ENCODE measurements at places on chromosomes 4 and X.

GRCh38 chr4:3010577-3010976 is 47.2 kb downstream of the GRK4 start:
- DNase-seq: no peak

GRCh38 chrX:134628663-134629062 is 29.6 kb downstream of the PLAC1 start:
- DNase-seq: no peak

- no peak for DNase-seq
Observed at GRCh38 chr4:13528821-13529127, 15.5 kb downstream of the NKX3-2 start.

- DNase-seq: no peak
Observed at GRCh38 chrX:154445776-154446175, 1.8 kb downstream of the FAM50A start.

GRCh38 chr4:89214308-89214707 is 93.3 kb downstream of the GPRIN3 start:
- no peak for DNase-seq

DNA sequence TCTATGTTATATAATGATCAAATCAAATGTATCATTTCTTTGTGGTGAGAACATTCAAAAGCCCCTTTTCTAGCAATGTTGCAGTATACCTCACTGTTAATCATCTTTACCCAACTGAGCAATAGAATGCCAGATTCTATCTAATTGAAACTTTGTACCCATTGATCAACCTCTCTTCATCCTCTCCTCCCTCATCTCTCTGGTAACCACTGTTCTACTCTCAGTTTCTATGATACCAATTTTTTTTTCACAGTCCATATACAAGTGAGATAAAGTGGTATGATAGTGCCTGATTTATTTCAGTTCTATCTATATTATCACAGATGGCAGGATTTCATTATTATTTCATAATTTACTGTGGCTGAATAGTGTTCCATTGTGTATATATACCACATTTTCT is 209.8 kb downstream of the SPCS3 start:
- no peak for DNase-seq

DNA sequence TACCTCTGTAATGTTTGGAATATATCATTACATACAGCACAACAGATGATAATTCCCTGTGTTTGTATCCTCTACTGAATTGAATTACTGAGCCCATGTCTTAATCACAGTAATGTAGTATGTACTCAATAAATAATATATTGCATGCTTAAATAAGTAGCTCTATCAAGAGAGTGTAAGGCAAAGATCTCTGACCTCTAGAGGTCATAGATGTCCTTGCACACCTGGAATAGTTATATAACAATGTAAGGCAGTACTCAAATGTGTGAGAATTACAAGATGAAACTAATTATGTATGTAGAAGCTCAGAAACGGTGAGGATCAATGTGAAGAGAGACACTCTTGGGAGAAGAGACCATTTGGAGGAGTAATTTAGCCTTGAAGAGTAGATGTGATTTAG is 14.3 kb upstream of the GCNA start:
- no peak for DNase-seq

- DNase-seq: peak; percentile 13
Observed at GRCh38 chrX:103157496-103158316, 57.2 kb upstream of the BEX4 start.

DNA sequence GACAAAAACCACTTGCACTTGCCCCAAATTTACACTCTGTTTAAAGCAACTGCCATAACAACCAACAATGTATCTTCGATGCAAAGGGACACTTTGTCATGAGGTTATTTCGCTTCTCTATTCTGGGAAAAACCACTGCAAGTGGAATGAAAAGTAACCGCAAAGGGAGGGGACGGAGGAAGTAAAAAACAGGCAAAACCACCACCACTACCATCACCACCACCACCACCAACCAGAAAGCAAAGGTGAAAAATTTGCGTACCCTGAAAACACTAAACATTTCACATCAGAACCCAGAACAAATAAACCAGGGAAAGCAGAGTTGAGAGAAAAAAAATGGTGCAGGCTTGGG is 1.2 kb upstream of the N4BP2 start:
- no peak for DNase-seq

- no peak for DNase-seq
Observed at GRCh38 chr4:10055871-10056270, 34.6 kb upstream of the SLC2A9 start.
